ENCODE measurements at places on chromosomes 5 and 9. TPM values are rescaled to one million over a fixed set of nuclear protein-coding genes. Genes with fewer than 3 reads are reported as not detected.

Gene LMNB1
- total RNA-seq: 122 TPM

Gene EIF4E1B
- total RNA-seq: not detected

Gene HTR4
- not detected for total RNA-seq

Gene PPP3R2
- total RNA-seq: not detected

Gene ACSL6
- 0.18 TPM for total RNA-seq

Gene PLAC8L1
- 0.49 TPM for total RNA-seq

Gene AQP3
- total RNA-seq: 1.0 TPM

Gene QRFP
- not detected for total RNA-seq

- H3K4me3 ChIP-seq: no peak overlapping the region
- H3K4me1 ChIP-seq: no peaks in the 10 kb centered on the region
- DNase-seq: no peak
- H3K27ac ChIP-seq: no peak overlapping the region
- no peaks in the 10 kb centered on the region for H3K27me3 ChIP-seq
These were observed 23.7 kb downstream of the RFK start for GRCh38 chr9:76370396-76371023.

GRCh38 chr5:178241231-178241663 is 8.6 kb upstream of the PHYKPL start:
- H3K27me3 ChIP-seq: no peaks in the 10 kb centered on the region
- H3K4me1 ChIP-seq: no peaks in the 10 kb centered on the region
- DNase-seq: no peak

DNA sequence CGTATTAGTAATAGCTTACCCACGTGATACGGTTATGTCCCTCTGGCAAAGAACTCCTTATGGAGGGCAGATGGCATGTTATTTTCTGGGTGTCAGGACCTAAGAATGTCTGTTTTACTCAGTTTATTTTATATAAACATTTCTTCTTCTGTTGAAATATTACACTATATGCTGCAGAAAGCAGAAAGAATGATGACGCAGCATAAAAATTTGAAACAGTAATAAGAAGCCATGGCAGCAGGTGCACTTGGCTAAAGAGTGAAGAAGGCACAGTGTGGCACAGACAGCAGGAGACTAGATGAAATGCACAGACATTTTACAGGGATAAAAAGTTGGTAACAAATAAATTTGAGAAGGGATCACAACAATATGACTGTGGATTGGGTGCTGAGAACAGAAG is 46.3 kb upstream of the CDH10 start:
- no peaks in the 10 kb centered on the region for H3K36me3 ChIP-seq
- no peak overlapping the region for H3K27ac ChIP-seq
- DNase-seq: no peak

DNA sequence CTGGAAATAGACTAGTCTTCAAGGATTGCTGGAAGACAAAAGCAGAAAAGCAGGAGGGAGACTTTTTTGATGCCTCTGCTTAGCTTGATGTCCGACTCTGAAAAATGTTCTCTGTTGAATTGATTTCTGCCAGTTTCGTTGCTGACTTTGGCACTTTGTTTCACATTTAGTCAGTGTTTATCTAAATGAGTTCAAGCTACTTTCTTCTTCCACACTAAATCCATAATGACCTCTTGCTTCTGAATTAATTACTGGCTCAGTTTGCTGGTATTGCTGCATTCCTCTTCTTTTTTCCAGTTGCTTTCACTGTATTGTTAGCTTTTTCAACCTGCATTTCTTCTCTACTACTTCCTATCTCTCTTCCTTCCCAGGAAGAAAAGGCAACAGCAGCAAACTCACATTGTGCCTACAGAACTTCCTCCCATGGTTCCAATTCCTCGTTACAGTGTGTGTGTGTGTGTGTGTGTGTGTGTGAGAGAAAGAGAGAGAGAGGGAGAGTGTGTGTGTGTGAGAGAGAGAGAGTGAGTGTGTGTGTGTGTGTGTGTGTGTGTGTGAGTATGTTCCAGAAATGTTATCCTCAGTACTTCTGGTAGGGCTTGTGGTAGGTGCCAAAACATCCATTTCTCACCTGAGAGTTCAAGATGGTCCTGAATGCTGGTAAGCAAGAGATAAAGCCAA is 234.8 kb downstream of the CSNK1G3 start:
- no peaks in the 10 kb centered on the region for H3K27me3 ChIP-seq
- no peaks in the 10 kb centered on the region for H3K36me3 ChIP-seq
- no peak for DNase-seq
- H3K27ac ChIP-seq: peak overlapping the region; percentile 24

GRCh38 chr5:33470544-33470943 is 29.8 kb downstream of the TARS1 start:
- H3K4me1 ChIP-seq: no peaks in the 10 kb centered on the region
- H3K4me3 ChIP-seq: no peak overlapping the region
- H3K27me3 ChIP-seq: no peaks in the 10 kb centered on the region
- peaks cover 45% of the 10 kb centered on the region for H3K36me3 ChIP-seq

GRCh38 chr5:124660229-124661093 is 86.0 kb downstream of the ZNF608 start:
- no peaks in the 10 kb centered on the region for H3K27me3 ChIP-seq
- H3K4me1 ChIP-seq: peaks cover 99% of the 10 kb centered on the region
- no peak for DNase-seq
- no peak overlapping the region for H3K4me3 ChIP-seq

DNA sequence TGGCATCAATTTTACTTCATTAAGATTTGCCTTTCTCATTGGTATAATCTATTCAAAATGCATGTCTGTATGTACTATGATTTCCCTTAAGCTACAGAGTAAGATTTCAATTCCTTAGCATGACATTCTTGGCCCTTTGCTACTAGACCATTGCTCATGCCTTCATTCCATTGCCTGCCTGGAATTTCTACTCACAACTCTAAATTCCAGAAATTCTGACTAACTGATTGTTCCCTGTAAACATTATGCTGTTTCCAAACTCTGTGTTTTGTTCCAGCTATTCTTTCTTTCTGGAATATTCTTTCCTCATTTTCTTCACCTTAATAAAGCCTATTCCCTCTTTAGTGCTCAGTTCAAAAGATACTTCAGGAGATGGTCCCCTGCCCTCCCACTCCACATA is 568.8 kb upstream of the SEMA6A start:
- H3K27ac ChIP-seq: no peak overlapping the region
- no peak for DNase-seq
- no peaks in the 10 kb centered on the region for H3K36me3 ChIP-seq

DNA sequence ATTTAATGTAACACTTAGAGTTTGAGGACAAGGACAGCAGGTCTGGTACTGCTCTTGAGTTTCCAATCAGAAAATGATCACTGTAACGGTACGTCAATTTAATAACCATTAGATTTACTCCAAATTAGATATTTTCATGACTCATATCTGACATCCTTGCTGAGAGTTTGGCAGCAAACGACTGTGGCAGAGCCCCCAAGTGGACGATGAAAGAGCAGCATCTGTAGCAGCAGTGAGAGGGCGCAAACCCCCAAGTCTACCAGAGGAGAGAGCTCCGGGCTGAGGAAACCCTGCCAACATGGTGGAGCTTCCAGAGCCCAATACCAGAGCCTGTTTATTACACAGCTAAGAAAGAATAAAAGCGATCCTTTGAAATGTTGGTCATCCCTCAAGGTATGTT is 73.2 kb upstream of the EPB41L4A start:
- no peak overlapping the region for H3K27ac ChIP-seq
- H3K36me3 ChIP-seq: no peaks in the 10 kb centered on the region
- no peak overlapping the region for H3K4me3 ChIP-seq

GRCh38 chr9:127809002-127809539 is 6.4 kb downstream of the FPGS start:
- DNase-seq: no peak
- H3K4me3 ChIP-seq: no peak overlapping the region
- H3K4me1 ChIP-seq: peaks cover 3% of the 10 kb centered on the region
- no peaks in the 10 kb centered on the region for H3K36me3 ChIP-seq
- H3K27ac ChIP-seq: no peak overlapping the region

DNA sequence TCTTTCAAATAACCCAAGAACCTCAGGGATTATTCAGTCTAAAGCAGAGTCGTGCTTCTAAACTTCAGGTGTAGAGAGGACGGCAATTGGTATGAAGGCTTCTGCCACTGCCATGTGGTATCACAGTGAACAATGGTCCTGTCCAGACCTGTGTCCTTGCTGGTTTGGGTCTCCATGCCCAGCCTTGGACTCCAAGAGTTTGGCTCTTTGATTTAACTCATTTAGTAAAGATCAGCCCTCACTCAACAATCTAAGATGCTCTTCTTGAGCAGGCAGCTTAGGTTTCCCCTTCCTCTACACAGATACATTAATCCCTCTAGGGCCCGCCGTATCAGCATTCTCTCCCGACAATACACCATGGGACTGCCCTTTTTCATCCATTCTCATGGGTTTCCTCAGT is 518.0 kb downstream of the RAB3C start:
- DNase-seq: no peak
- H3K4me1 ChIP-seq: no peaks in the 10 kb centered on the region
- no peaks in the 10 kb centered on the region for H3K36me3 ChIP-seq
- no peaks in the 10 kb centered on the region for H3K27me3 ChIP-seq

- no peak for DNase-seq
- H3K4me3 ChIP-seq: no peak overlapping the region
- H3K27ac ChIP-seq: no peak overlapping the region
- H3K36me3 ChIP-seq: no peaks in the 10 kb centered on the region
These were observed 112.4 kb upstream of the CTSL start for GRCh38 chr9:87613265-87614111.

DNA sequence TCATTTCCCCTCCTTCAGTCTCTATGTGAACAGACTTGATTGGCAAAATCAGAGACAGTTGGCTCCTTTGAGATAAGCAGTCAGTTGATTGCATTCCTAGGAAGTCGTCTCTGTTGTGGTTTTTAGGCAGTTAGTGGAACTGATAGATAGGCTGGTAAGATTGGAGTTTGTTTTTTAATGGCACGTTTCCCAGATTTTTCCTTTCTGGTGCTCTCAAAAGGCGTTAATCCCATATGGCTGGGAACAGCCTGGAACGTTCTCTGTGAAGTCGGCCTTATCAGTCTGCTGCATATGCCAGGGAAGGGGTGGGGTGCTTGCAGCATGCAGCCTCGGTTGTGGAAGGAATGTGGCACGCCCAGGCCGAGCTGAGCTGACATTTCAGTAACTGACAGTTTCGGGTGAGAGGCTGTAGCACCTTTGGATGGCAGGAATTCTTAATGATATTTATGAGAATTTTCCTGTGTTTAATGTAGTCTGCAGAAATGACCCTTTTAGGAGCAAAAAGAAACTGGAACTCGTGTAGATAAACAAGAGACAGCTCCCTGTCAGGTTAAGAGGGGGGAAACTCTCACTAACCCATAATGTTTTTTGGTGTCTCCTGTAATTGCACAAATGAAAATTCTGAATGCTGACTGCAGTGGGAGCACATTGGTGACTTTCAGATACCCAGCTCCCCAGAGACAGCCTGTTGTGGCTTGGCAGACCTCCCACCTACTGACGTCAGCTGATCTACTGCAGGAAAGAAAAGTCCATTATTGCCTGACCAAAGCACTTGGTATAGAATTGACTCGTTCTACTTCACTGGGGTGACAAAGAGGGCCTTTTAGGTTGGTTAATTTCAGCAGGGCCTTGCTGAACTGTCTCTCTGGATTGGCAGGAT is 6.3 kb downstream of the SPTAN1 start:
- no peak for DNase-seq
- H3K36me3 ChIP-seq: no peaks in the 10 kb centered on the region
- H3K4me3 ChIP-seq: no peak overlapping the region
- H3K27me3 ChIP-seq: no peaks in the 10 kb centered on the region

GRCh38 chr9:126666155-126666803 is 52.6 kb downstream of the LMX1B start:
- H3K4me1 ChIP-seq: no peaks in the 10 kb centered on the region
- no peak overlapping the region for H3K4me3 ChIP-seq
- no peaks in the 10 kb centered on the region for H3K36me3 ChIP-seq
- H3K27ac ChIP-seq: no peak overlapping the region

All from Panc1 (cell line).